Activated CD4-positive, alpha-beta T cell treated with anti-CD3 and anti-CD28 coated beads, Interleukin-2, amount 50 U/mL, for 48 hours (primary cell): ENCODE measurements at places on chromosomes 3 and 15.

GRCh38 chr3:65880350-65880749 lies 158.4 kb downstream of the MAGI1 start:
- no peak for DNase-seq

- DNase-seq: peak; percentile 72
Measured at GRCh38 chr3:13009132-13009945, 63.9 kb downstream of the IQSEC1 start.

GRCh38 chr3:4472312-4472711 lies 5.2 kb upstream of the SUMF1 start:
- DNase-seq: no peak

DNA sequence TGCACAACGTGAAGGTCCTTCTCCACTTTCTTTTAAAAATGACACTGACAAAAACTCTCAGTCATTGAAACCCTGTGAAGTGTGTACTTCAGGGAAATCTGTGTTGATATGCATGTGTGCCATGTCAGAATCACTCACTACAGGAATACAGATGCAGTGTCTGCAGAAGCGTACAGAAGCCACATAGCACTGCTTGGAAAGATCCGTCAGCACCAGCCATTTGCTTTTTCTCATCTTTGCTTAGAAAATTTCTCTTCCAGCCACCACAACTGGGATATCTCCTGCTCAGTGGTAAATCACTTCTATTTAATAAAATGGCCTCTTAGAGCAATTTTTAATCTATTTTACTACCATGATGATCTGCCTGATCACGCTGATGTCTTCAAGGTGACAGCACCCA lies 91.3 kb upstream of the ARHGEF26 start:
- DNase-seq: no peak

DNA sequence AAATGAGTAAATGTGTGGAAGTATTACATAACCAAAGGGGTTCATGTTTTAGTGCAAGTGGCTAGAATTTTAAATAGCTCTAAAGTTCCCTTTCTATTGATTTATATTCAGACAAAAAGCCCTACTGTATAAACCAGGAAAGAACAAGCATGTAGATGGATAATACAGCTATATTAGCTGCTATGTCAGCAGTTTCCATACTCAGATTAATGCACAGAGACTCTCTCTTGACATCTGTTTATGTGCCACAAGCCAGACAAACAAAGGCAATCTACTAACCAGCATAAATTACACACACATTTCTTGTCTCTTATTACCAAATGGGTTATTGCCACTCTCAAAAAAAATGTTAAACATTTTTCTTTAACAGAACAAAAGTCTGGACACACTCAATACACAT lies 760.1 kb upstream of the NECTIN3 start:
- DNase-seq: no peak

- DNase-seq: no peak
Measured at GRCh38 chr15:60021589-60022378, 17.7 kb downstream of the FOXB1 start.

- DNase-seq: no peak
Measured at GRCh38 chr15:70247281-70247680, 149.6 kb upstream of the TLE3 start.

- DNase-seq: peak; percentile 18
Measured at GRCh38 chr3:170257145-170257544, 34.9 kb downstream of the PRKCI start.

GRCh38 chr15:65981837-65982626 lies 112.7 kb downstream of the RAB11A start:
- DNase-seq: peak; percentile 41

DNA sequence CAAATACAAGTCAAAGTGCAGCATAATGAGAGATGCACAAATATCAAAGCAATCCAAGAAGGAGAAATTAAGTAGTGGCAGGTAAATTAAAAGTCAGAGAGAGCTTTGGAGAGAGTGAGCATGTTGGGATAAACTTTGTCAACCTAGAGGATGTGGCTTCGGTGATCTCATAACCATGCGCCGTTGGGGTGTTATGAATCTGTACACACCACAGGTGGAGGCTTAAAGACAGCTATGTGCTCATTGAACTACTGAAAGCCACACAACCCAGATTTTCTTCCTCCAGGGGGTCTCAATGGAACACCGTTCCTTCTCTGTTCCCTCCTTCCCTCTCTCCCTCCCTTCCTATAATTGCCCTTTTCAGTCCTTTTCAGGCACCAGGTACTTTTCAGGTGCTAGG lies 52.0 kb downstream of the SUCNR1 start:
- DNase-seq: peak; percentile 14
